IPS DF 6.9 (cell line): ENCODE measurements at places on chromosomes 6 and 20.

DNA sequence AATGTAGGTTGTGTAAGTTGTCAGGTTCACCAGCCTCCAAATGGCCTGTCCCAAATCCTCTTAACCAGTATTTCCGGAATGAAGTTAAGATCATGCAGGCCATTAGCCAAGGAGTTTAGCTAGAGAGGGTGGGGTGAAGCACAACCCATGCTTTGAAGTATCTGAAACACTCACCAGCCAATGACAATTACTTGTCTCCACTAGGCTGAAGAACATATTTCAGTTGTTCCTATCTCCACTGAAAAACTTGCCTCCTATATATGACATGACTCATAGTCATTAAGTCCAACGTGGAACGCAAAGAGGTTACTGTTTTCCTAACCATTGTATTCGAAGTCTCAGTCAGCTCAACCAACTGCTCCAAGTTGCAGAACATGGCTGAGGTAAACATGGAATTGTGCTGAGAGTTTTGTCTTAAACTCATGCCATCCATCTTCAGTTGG, 37.4 kb upstream of the TNFAIP3 start:
- DNase-seq, result no peak

- DNase-seq, result no peak
Measured at GRCh38 chr6:169398342-169399105, 144.9 kb upstream of the THBS2 start.

DNA sequence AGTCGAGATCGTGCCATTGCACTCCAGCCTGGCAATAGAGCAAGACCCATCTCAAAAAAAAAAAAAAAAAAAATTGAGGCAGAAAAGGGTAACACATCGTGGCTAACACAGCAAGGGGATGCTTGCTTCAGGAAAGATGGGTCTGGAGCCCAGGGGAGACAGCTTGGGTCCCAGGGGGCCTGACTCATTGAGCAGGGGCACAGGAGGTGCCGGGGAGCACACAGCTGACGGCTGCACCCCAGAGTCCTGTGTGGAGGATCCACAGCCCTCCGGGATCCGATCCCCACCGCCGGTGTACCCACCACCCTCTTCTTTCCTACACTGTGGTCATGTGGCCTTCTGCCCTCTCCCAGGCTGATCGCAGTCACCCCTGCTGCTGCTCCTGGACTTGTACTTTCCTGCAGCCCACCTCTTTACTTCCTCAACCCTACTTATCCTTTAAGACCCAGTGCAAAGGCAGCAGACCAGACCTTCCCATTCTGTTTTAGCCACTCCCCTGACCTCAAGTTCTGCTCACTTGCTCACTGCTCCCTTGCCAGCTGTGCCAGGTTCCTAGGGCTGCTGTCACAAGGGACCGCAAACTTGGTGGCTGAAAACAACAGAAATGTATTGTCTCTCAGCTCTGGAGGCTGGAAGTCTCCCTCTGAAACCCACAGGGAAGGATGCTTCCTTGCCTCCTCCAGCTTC, 17.6 kb upstream of the EZR start:
- no peak for DNase-seq

- DNase-seq, result no peak
Measured at GRCh38 chr6:18931086-18931485, 543.9 kb downstream of the RNF144B start.

- DNase-seq, result no peak
Measured at GRCh38 chr20:45432294-45432693, 16.4 kb downstream of the PIGT start.

DNA sequence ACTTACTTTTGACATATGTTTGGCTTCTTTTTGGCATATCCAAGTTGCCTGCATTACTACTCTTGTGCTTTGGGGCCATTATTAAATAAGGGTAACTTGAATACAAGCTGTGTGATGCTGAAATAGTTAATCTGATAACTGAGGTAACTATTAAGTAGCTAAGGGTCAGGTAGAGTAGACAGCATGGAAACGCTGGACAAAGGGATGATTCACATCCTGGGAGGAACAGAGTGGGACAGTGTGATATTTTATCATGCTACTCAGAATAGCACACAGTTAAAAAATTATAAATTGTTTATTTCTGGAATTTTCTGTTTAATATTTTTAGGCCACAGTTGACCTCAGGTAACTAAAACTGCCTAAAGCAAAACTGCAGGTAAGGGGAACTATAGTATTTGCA, 483.9 kb downstream of the RFPL4B start:
- DNase-seq, result no peak

- DNase-seq, result peak; percentile 70
Measured at GRCh38 chr20:35092524-35093266, at the start of gene TRPC4AP. Gene TRPC4AP, minus strand, starts transcription at chr20:35092807. Its CDS starts 26 bp downstream, at chr20:35092781.

GRCh38 chr20:50077818-50078601, 34.9 kb downstream of the UBE2V1 start:
- DNase-seq, result no peak

DNA sequence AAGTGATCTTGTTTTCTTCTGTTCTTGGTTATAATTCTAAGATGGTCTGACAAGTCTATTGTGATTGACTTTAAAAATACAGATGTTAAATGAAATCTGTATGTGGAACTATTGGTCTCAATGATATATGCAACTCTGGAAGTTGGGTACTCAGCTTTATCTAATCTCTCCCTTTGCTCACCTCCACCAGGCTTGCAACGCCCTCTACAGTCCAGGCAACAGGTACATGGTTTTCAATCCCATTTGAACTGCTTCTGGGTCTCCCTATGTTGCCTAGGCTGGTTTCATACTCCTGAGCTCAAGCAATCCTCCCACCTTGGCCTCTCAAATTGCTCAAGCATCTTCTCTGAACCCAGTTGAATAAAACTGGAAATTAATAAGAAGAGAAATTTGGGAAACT, 25.6 kb upstream of the HLA-DQB1 start:
- DNase-seq, result peak; percentile 7

- no peak for DNase-seq
Measured at GRCh38 chr6:157272866-157273755, 50.2 kb downstream of the TMEM242 start.

DNA sequence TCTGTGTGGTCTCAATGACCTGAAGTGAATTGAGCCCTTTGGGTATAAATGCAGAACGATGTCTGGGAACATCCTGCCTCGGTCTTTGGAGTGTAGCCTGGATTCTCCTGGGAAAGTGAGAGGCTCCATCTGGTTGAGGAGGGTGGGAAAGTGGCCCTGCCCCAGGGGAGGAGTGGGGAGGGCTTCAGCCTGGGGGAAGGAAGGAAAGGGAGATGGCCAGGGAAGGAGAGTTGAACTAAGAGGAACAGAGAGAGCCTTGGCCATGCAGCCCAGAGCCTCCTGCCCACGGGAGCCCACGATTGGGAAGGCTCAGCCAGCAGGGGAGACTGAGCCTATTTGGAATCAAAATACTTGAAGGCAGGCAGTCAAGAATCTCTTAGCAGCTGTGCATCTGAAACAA, 2.3 kb upstream of the EPB41L1 start:
- no peak for DNase-seq
